ENCODE measurements at places on chromosomes 3 and 15.
A peak's percentile ranks its signal among the peaks of the same experiment; 100 is the strongest.

DNA sequence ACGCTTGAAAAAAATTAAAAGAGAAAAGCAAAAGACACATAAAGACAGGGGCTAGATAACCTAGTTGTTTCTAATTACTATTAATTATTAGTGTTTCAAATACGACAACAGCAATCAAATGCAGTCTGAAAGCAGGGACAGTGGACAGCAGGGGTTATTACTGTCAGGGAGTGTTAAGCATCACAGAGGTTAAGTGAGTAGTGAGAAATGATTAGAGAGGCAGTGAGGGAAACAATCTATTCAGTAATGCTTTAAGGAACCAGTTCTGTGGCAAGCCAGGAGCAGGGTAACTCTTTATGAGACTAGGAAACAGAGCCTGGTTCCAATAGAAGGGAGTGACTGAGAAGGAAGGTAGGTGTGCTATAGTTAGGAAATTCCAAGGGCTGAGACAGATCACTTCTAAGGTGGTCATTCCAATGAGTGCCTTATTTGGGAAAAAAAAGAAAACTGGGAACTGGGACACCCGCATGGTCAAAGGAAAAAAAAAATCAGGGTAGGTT lies 15.0 kb downstream of the RYK start:
- DNase-seq: no peak

- DNase-seq: no peak
These were observed 41.4 kb downstream of the PGPEP1L start for GRCh38 chr15:98966091-98966787.

DNA sequence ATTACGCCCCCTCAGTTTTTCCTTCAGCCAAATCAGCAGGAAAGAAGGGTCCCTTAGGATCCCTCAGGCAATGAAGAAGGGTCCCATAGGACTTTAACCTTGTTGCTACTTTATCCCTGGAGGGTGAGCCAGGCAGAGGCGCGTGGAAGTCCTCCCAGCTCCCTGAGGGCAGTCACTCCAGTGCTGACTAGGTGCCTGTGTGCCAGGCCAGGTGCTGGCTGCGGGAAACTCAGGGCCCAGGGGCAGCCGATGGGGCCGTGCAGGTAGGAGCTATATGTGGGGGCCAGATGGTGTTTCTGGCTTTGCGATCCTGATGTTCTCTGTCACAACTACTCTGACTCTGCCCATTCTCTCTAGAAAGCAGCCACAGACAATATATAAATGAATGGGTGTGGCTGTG lies 42.8 kb upstream of the IQSEC1 start:
- no peak for DNase-seq

- DNase-seq: no peak
These were observed 328.0 kb upstream of the SOX2 start for GRCh38 chr3:181383760-181384159.

DNA sequence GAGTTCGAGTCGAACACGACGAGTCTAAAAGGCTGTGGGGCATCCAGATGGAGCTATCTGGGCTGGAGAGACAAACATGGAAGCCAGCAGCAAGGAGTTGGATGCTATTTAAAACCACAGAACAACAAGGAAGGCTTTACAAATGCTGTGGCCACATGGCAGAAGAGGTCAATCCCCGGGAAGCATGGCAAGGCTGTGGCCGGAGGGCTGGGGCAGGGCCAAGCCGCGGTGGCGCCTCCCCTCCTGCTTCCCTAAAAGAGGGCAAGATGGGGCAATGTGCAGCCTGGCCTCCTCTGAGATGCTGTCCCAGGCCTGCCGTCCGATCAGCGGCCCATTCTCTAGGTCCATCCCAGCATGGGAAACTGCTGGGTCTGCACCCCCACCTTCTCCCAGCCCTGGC lies 139.1 kb downstream of the SRGAP3 start:
- DNase-seq: no peak

- no peak for DNase-seq
These were observed 4.3 kb downstream of the CHAC1 start for GRCh38 chr15:40957581-40958051.

DNA sequence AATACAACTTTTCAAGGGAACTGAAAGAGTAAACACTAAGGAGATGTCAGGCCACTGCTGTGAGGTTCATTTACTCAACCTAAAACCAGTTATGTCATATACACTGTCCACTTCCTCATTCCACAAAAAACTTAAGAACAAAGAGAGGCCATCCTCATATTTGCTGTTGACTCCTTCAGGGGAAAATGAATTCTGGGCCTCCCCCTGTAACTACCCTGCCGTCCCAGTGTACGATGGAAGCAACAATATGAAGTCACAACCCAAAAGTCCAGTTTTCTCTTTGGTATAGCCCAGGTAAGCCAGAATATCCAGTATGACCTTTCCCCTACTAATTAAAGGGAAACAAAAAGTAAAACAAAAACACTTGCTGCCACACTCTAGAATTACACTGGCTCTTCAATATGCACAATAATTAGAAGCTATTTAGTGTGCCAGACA lies 16.2 kb downstream of the CEP152 start:
- DNase-seq: peak; percentile 40

- peak; percentile 17 for DNase-seq
These were observed 20.7 kb downstream of the TPM1 start for GRCh38 chr15:63063164-63063756.

DNA sequence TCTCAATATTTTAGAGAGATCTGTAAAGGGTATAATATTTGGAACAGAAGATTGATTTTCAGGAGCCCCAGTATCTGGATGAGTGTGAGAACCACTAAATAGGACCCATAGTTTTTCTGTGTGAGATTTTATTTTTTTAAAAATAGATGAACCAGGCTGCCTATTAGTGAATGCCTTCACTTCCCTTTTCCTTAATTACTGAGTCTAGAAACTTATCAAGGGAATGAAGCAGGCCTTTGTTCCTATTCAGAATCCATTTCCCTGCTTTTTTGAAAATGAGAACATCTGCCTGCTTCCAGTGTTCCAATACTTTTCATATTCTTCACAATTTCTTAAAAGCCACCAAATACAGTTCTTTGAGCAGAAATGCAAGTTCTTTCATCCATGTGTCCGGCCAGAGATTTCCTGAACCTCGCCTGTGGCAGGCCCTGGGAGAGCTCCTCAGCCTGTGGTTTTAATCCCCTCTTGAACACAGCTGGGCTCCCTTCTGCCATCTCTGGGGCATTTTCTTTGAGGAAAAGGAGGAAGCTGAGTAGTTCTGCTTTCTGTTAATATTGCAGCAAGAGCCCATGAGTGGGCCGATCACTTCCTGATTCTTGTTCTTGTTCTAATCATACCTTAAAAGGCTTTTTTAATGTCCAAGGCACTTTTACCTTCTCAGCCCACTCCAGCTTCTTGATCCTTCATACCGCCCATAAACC lies 4.7 kb downstream of the EHD4 start:
- DNase-seq: peak; percentile 71

- no peak for DNase-seq
These were observed 340.6 kb downstream of the SOX2 start for GRCh38 chr3:182052332-182052731.

- no peak for DNase-seq
These were observed 170.6 kb upstream of the CHRM5 start for GRCh38 chr15:33797651-33798050.

- DNase-seq: no peak
These were observed 1.2 kb downstream of the GOLIM4 start for GRCh38 chr3:168094580-168094876.

DNA sequence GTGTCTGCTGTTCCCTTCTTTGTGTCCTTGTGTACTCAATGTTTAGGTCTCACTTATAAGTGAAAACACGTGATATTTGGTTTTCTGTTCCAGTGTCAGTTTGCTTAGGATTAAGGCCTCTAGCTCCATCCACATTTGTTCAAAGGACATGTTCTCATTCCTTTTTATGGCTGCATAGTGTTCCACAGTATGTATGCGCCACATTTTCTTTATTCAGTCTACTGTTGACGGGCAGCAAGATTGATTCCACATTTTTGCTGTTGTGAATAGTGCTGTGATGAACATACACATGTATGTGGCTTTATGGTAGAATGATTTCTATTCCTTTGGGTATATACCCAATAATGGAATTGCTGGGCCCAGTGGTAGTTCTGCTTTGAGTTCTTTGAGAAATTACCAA lies 122.7 kb upstream of the THBS1 start:
- DNase-seq: no peak

All from cardiac fibroblast (primary cell).